Effector CD4-positive, alpha-beta T cell (primary cell): ENCODE measurements at places on chromosomes 2 and 18.

DNA sequence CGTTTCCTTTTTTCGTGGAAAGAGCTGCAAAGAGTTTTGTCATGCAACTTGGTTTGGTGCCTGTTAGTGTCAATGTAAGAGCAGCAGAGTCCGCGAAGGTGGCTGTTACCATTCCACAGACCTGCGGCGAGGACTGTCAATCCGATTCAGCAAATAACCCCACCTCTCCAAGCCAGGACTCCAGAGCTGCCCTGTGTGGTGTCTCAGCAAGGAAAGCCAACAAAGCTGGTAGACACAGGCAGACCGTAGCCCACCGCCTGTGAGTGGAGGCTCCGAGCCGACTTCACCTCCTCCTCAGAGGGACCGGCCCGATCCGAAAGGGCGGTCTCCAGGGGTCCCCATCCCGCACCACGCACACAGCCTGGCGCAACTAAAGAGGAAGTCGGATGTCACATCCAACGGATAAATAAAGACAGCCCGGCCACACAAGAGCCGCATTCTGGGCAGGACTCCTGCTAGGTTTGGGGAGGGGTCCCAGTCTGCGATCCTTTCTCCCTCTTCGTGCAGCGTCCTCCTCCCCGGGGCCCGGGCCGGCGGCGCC, 819 bp downstream of the ANKRD44 start:
- peak; percentile 29 for DNase-seq

DNA sequence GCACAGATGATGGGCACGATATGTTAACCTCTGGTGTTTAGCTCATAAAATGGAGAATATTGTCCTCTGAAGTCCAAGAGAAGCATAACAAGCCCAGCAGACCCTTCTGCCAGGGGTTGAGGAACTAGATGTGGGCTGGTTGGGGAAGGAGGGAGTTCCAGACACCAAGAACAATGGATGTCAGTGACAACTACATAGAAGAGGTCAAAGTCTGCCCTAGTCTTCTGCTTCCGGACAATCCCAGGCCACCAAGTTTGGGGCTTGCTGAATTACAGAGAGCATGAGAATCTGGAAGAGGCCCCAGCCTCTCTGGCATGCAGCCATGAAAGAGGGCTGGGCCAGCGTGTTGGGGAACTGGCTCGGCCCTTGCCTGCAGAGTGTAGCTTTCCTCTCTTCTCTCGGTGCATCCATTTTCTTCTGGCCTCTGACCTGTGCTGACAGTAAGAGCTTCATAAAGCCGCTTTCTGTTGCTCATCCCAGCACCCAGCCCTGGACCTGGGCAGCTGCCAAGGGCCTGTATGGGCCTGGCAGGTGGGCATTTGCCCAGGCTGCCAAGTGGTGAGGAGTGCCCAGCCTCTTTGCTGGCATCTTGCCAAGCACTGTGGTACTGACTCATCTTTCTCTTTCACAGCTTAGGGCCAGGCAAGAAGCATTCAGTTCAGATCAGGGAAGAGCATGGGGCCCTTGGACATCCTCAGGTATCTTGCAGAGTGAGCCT, 14.6 kb upstream of the LAPTM4A start:
- DNase-seq: no peak

- no peak for DNase-seq
These were observed 1.2 kb upstream of the ECEL1 start for GRCh38 chr2:232488721-232489300.

- DNase-seq: no peak
These were observed 10.5 kb upstream of the TTC39C start for GRCh38 chr18:24003903-24004640.

GRCh38 chr2:183455056-183455455, 330.8 kb downstream of the NUP35 start:
- DNase-seq: no peak

- no peak for DNase-seq
These were observed 44.0 kb downstream of the ITGB6 start for GRCh38 chr2:160156100-160156499.

DNA sequence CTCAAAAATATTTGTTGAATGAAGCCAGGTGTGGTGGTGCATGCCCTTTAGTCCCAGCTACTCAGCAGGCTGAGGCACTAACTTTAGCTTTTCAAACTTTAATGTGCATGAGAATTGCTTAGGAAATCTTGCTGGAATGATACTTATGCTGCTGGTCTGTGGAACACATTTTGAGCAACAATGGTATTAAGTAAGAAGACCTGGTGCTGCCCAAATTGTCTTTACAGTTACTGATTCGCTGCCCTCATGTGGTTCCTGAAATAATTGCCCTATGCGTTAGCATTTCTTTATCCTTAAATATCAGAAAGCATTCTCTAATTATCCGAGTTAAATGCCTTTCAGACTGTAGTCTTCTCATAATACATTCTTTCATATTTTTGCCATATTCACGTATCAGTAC, 76.0 kb upstream of the SESTD1 start:
- no peak for DNase-seq

- no peak for DNase-seq
These were observed 9.2 kb downstream of the SEPTIN10 start for GRCh38 chr2:109604597-109604996.

- peak; percentile 28 for DNase-seq
These were observed 12.0 kb upstream of the NTSR2 start for GRCh38 chr2:11681722-11682589.

GRCh38 chr18:50633992-50634391, 74.1 kb downstream of the MAPK4 start:
- DNase-seq: no peak

- DNase-seq: no peak
These were observed 183.0 kb upstream of the CYP26B1 start for GRCh38 chr2:72330652-72331051.

DNA sequence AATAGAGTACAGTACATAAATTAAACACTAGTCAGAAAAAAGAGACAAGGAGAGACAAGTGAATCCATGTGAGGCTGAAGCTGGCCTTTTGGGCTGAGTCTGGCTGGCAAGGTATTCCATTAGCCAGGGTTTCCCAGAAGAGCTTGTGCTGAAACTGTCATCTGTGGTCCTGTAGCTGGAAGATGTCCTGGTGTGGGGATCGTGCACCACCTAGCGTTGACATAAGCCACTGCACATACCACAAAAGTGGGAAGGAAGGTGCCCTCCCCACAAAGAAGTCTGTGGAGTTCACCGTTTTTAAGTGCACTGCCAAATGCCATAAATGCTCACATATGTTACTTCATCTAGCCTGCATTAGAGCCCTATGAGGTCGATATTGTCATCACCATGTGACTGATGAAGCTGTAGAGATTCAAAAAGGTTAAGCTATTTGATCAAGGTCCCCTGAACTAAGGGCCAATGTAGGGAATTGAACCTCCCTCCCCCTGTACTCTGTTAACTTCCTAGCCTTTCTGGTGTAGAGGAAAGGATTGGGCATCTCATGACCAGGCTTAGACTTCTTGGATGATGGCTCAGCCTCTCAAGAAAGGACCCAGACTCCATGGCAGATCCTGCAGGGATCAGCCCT, 31.9 kb upstream of the GALNT14 start:
- DNase-seq: peak; percentile 17

DNA sequence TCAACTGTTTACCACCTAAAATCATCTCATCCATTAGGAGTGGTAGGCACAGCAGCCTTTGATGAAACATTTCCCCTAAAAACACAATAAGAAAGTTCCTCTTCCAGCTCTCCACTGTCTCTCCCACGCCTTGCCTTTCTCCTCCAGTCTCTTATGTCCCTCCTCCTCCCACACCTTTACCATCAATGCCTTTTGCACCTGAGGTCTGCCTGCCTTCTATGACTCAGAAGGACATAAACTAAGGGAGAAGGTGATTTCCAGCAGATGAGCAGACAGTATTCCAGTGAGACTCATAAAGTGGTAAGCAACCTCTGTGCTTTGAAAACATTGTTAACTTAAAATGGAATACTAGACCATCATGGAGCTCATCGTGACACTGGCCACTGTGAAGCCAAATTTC, 34.2 kb upstream of the NDUFV2 start:
- no peak for DNase-seq

DNA sequence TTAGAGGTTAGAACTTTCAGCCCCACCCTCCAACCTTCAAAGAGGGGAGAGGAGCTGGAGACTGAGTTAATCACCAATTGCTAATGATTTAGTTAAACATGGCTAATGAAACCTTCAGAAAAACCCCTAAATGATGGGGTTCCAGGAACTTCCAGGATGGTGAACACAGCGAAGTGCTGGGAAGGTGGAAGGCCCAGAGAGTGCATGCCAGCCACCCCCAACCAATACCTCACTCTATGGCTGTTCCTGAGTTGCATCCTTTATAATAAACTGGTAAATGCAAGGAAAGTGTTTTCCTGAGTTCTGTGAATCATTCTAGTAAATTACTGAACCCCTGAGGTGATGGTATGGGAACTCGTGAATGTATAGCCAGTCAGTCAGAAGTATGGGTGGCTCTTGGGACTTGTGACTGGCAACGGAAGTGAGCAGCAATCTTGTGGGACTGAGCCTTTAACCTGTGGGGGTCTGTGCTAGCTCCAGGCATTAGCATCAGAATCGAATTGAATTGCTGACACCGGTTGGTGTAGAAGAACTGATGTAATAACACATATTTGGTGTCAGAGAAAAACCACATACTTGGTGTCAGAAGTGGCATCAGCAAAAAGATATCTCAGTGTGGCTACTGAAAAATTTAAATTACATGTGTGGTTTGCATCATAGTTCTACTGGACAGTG, 37.4 kb downstream of the NPHP1 start:
- no peak for DNase-seq

- DNase-seq: no peak
These were observed 115.2 kb downstream of the MARCHF4 start for GRCh38 chr2:216257089-216257488.

GRCh38 chr18:37873416-37873815, 307.8 kb upstream of the CELF4 start:
- no peak for DNase-seq

GRCh38 chr18:54835944-54836343, 7.7 kb downstream of the RAB27B start:
- no peak for DNase-seq

- DNase-seq: no peak
These were observed 309.8 kb upstream of the COL3A1 start for GRCh38 chr2:188664416-188664815.

DNA sequence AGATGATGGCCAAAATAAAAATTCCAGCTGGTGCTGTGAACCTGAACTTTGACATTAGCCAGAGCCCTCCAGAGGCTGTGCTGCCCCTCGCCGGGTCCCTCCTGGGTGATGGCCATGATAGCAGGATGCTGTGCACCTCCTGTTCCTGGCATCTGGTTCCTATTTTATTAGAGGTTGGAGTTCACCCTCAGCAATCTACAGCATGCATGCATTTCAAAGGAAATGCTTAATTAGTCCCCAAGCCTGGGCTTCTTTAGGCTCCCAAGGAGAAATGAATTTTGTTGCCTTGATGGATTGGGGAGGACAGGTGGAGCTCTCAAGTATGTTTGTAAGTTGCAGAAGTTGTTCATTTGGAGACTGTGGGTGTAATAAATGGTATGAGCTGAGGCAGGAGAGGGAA, 166.9 kb downstream of the GLI2 start:
- no peak for DNase-seq

DNA sequence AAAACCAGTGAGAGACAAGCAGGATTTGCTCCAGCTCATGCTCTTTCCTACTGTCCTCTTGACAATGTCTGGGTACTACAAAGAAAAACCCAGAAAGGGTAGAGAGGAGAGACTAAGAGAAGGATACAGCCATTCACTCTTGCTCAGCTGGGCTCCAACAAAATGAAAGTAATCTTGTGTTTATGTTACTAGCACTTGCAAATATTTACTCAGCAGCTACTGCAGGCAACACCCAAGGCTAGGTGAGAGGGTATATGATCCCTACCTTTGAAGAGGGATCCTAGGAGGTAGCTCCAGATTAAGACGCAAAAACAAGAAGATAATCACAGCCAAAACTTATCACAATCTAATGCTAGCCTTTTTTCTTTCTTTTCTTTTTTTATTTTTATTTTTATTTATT, 329.6 kb upstream of the ACVR2A start:
- DNase-seq: no peak

DNA sequence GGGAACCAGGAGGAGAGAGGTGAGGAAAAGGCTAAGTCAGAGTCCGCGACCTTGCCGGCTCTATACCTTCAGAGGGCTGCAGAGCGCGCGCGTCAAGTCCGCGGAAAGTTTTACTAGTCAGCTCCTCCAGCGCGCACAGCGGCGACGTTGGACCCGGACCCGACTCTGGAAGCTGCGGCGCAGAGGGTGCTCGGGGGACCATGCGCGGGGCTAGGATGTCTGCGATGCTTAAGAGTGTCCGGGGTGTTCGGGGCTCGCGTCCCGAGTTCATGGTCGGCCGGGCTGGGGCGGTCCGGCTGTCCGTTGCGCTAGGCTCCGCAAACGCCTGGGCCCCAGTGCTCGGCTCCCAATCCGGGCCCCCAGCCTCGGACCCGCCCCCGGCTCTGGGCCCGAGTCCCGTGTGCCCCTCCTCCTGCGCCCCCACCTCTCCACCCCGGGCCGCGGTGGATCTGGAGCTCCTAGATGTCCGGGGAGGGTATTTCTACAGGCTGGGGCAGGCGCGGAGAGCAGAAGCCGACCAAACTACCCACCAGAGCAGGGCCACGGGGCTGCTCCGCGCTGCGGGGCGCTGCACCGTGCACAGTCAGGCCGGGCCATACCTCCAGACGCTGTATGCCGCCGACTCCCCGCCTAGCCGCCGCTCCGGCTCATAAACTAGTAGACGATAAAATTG, at the start of gene LBX2:
Gene LBX2, minus strand, starts transcription at position 337 of the 673 bp plus-strand sequence. Its CDS starts 66 bp downstream, at position 271.
- no peak for DNase-seq

- no peak for DNase-seq
These were observed 38.3 kb upstream of the SMAD2 start for GRCh38 chr18:47968721-47969120.

- no peak for DNase-seq
These were observed 218.8 kb downstream of the AGPS start for GRCh38 chr2:177611310-177611886.

GRCh38 chr2:177058747-177059146, 153.8 kb upstream of the HNRNPA3 start:
- DNase-seq: no peak

DNA sequence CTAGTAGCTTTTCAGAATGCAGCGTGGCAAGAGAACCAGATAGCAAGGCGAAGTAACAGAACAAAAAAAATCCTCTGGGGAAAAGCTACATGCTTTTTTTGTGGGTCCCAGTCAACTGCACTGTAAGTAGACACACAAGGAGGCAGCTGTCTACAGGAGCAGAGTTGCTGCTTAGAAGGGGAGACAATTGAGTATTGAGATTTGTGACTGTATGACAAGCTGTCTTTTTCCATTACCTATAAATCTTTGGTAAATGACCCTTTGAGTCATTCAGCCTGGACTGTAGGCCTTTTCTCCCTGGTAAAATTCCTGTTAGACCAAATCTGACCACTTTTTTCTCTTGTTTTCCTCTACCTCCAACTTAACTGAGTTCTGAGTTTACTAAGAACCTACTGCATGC, 144.1 kb upstream of the FOSL2 start:
- DNase-seq: no peak

- DNase-seq: no peak
These were observed 92.4 kb upstream of the ZFP36L2 start for GRCh38 chr2:43318791-43319190.

- no peak for DNase-seq
These were observed 255.8 kb downstream of the FBXO15 start for GRCh38 chr18:73891572-73892421.
